ENCODE measurements at places on chromosomes 16 and 17.

DNA sequence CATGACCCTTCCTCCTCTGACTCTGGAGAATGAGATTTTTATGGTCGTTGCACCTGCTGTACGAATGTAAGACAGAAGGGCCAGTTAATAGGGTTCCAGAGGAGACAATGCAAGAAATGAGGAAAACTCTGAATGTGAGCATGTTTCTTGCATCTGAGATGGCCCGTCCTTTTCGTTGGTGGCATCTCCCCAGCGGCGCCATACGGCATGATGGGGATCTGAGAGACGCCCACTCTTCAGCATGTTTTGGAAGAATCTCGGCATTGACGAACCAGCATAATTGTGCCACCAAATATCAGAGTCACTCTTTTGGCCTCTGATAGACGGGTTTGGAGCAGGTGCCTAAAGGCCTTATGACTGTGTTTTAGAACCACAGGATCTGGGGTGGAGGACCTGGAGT is 126.5 kb upstream of the RCVRN start:
- DNase-seq: no peak

GRCh38 chr17:78781104-78781892 is 775 bp downstream of the CYTH1 start:
- peak; percentile 59 for DNase-seq

GRCh38 chr16:75256696-75257343 is 5.4 kb upstream of the BCAR1 start:
- no peak for DNase-seq

- no peak for DNase-seq
These were observed 106.3 kb upstream of the SIAH1 start for GRCh38 chr16:48491517-48491916.

GRCh38 chr16:66976746-66977145 is 11.6 kb upstream of the CES4A start:
- DNase-seq: no peak

DNA sequence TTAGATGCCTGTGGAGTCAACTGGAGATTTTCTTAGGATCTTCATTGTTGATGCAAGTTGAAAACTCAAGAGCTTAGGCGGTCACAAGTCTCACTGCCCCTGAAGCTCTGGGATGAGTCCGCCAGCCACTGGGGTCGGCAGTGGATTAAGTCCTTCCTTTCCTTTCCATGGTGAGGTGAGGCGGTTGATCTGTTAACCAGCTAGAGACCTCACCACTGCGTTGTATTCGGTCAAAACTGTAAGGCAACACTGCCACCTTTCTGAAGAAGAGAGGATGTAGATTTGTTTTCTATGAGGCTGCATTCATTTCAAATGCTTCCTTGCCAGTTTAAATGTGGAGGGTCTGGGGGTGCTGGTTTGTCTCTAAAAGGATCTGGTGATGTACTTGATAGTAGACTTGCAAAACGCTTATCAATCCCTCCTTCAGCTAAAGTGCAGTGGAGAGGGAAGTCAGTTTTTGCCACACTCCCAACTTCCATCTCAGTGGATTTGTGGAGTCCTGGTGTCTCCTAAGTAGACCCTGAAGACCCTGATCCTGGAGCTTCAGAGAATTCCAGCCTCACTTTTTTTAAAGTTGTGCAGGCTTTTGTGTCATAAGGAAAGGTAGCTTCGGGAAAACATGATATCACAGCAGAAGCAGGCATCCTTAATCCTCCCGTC is 1.7 kb downstream of the MYOCD start:
- peak; percentile 43 for DNase-seq

DNA sequence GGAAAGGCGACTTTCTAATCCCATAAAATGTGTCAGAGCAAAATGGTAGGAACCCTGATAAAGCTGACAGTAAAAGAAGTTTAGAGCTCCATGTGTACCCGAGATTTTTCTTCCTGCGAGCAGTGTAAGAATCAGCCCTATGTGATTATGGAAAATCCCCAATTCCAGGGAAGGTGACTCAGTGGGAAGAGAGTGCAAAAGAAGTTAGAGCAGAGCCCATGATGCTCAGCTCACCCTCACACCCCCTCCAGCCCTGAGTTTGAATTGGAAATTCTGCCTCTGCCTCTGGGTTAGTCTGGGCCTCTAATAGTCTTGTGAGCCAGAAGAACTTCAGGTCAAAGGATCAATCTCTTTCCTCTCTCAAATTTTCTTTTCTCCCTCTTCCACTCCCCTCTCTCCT is 12.5 kb downstream of the C17orf78 start:
- DNase-seq: no peak

DNA sequence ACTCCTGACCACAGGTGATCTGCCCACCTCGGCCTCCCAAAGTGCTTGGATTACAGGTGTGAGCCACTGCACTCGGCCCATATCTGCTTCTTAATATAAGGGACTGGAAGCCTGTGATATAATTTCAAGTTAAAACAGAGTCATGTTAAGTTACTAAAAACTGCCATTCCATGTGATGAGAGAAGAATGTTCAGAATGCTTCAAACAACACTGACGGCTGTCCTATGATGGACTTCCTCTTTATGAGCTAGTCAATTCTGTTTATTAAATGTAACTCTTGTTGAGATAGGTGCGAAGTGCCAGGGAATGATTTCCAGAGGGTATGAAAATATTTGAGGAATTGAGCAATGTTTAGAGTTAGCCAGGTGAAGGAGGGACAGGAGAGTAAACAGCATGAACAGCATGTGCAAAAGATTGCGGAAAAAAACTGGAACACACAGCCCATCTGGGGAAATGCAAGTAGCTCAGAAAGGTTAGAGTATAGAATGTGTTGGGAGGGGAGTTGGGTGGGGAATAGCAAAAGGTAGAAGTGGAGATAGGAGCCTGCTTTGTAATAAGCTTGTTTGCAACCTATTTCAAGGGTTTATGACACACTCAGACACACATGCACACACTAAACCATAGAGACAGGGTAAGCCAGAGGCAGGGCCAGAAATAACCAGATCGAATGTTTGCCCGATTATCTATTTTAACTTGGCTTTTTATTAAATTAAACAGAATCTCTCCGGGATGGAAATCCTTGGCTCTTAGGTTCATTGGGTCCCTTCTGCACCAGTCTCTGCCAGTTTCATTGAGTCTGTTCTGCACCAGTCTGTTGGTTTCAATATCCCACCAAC is 135.6 kb upstream of the COX10 start:
- no peak for DNase-seq

DNA sequence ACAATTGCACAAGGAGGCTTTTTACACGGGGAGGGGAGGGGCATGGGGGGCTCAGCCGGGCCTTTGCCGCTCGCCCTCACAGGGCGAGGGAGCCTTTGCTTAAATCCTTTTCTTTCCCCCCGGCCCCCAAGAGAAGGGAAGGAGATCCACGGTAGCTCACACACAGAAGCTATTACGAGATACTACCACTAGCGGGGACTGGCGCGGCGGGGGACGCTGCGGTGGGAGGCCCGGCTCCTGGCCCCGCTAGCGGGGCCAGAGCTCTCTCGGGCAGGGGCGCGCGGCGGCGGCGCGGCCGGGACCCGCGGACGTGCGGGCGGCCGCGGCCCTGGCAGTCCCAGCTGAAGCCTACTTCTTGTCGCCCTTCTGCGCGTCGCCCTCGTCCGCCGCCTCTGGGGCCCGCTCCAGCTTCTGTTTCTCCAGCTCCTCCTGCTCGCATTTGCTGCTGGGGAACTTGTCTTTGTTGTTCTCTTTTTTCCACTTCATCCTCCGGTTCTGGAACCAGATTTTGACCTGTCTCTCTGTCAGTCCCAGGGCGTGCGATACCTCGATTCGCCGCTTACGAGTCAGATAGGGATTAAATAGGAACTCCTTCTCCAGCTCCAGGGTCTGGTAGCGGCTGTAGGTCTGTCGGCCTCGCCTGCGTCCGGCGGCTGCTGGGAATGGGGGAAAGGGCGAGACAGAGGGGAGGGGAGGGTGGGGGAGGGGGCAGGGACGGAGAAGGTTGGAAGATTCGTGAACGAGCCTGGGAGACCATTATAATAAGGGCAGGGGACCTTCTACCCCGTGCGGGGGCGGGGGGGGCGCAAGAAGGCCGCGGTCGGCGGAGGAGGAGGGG is 2.0 kb downstream of the HOXB8 start:
- no peak for DNase-seq

GRCh38 chr16:1034230-1035065 is 38.1 kb upstream of the SSTR5 start:
- DNase-seq: peak; percentile 58

Data from spinal cord (tissue), 10 donors.